ENCODE measurements at places on chromosomes 4 and X. TPM values are rescaled to one million over a fixed set of nuclear protein-coding genes. Genes with fewer than 3 reads are reported as not detected.

H2BW2 gene
- not detected for total RNA-seq

GSTCD gene
- 33.0 TPM for total RNA-seq

IL13RA1 gene
- 57.3 TPM for total RNA-seq

PRRG3 gene
- total RNA-seq: not detected

POU3F4 gene
- total RNA-seq: not detected

AWAT1 gene
- not detected for total RNA-seq

TEX11 gene
- 0.05 TPM for total RNA-seq

TIGD2 gene
- 11.1 TPM for total RNA-seq

SLC49A3 gene
- 4.3 TPM for total RNA-seq

MAGEA12 gene
- not detected for total RNA-seq

AFF2 gene
- total RNA-seq: 0.35 TPM

CNGA1 gene
- 3.9 TPM for total RNA-seq

LONRF3 gene
- 7.2 TPM for total RNA-seq

SOD3 gene
- 21.1 TPM for total RNA-seq

DNA sequence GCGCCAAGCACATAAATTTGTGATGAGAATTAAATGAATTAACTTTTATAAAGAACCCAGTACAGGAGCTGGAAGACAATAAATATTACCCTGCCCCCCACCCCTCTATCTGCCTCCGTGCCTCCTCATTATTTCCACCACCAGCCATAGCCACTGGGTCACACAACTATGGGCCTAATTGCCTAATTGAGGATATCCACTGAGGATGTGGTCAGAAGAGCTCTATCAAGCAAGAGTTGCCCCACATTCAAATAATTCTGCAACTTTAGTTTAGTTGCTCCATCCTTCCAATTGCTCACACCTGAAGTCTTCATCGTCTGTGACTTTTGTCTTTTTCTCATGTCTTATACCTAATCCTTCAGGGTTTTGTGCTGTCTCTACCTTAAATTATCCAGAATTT is 9.5 kb upstream of the CXCL8 start:
- no peak for DNase-seq

GRCh38 chrX:131633285-131633917 is 89.5 kb downstream of the OR13H1 start:
- peak; percentile 25 for DNase-seq

DNA sequence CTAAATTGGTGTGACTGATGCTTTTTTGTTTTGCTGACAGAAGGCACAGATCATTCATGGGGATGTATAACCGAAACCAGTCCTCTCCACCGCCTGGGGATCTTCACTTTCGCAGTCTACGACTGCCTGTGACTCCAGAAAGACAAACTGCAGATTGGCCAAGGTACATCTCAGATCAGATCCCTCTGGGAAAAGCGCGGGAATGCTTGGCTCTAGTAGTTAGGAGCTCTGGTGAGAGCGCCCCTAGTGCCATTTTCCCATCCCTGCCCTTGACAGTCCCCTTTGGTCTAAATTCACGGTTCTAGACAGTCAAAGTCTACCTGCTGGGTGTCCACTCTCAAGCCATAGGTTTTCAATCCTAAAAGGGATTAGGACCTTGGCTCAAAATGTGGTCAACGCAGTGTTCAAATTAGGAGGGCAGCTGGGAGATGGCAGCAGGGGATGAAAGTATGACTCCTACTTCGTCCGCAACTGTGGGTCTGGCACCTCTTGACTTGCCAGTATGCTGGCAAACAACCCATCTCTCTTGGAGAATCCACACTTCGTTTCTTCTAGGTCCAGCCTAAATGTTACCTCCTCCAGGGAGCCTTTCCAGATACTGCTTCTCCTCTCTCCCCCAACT is 6.9 kb upstream of the HAND2 start:
- no peak for DNase-seq

- DNase-seq: no peak
Measured at GRCh38 chrX:68717196-68717595, 69.7 kb downstream of the STARD8 start.

GRCh38 chr4:133592591-133592990 is 443.5 kb downstream of the PCDH10 start:
- DNase-seq: no peak

GRCh38 chr4:48891028-48891619 is 15.4 kb downstream of the OCIAD2 start:
- no peak for DNase-seq

- peak; percentile 34 for DNase-seq
Measured at GRCh38 chr4:138118270-138118669, 123.9 kb downstream of the SLC7A11 start.

DNA sequence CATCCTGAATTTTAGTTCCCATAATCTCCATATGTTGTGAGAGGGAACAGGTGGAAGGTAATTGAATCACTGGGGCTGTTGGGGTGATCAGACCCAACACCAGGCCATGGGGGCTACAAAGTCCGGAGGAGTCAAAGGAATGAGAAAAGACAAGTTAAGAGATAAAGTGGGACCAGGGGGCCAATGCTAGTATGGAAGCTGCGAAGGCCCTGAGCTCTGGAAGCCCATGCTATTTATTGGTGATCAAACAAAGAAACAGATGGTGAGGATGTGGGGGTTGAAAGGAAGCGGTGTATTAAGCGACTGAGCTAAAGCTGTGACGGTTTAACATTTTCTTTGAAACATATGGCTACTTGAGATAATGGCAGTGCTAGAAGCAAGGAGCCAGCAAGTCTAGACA is 132.8 kb downstream of the PDGFC start:
- no peak for DNase-seq

GRCh38 chrX:132639446-132639845 is 150.6 kb upstream of the MBNL3 start:
- no peak for DNase-seq

DNA sequence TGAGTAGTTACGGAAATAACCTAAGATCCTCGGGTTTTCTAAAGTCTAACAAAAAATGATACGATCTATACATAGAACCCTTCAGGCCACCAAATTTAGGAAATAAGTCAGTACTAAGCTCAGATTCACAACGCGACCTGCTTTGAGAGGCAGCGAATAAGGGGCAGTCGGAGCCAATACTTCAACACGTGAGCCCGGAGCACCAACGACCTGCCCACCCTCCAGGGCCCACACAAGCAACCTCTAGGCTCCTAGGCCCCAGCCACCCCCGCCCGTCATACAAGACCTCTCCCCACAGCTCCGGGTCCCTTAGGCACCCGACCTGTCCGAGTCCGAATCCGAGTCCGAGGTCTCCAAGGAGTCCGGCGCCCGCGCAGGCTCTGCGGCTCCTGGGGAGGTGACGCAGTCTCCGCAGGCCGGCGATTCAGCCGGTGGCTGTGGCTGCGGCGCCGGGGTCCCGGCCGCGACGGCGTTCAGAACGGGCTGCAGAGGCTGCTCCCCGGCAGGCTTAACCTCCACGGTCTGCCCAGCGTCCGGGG is 580 bp downstream of the NAF1 start:
- peak; percentile 13 for DNase-seq

GRCh38 chr4:169210504-169211118 is 60.1 kb downstream of the SH3RF1 start:
- DNase-seq: no peak

DNA sequence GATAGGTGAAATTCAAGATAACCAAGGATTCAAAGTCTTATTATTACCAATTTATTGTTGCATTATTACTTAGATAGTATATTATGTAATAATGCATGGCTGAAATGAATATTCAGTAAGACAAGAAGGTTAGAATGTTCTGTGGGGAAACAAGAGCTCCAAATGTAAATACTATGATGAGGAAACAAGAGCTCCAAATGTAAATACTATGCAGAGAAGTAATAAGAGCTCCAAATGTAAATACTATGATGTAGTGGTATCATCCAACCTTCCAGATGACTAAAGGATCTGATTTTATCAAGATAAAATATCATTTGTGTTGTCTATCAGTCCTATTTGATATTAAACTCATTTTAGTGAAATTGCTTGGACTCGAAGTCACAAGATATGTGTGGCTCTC is 82.2 kb upstream of the PCDH18 start:
- no peak for DNase-seq

- DNase-seq: peak; percentile 22
Measured at GRCh38 chrX:107014936-107015335, 14.9 kb upstream of the MORC4 start.

DNA sequence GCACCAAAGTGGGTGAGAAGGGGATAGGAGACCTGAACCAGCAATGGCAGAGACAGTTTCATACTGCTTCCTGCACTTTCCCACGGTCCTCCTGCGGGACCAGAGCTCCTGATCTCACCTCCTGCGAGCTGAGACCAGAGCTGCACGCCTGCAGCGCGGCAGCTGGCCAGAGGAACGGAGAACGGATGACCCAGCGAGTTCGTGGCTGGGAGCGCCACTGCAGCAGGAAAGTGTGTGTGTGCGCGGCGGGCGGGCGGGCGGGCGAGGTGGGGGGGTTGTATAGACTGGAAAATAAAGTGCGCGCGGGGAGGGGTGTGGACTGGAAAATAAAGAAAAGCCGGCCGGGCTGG is 16.5 kb downstream of the MCF2 start:
- no peak for DNase-seq

DNA sequence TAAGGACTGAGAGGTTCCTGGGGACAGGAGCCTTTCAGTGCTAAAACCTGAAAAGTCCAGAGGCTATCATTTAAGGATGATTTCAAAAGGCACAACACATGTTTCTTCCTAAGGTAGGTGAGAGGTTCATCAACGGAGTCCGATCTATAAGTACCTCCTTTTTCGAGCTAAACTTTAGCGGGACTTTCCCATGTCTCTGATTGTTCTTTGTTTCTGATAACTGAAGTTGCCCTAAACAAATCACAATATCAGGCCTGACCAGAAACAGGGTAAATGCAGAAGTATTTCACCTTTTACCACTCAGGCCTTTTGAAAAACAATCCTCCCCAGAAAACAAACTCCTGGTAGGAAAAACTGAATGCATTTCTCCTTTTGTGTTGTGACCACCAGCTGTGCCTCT is 17.6 kb downstream of the PIR start:
- DNase-seq: no peak

DNA sequence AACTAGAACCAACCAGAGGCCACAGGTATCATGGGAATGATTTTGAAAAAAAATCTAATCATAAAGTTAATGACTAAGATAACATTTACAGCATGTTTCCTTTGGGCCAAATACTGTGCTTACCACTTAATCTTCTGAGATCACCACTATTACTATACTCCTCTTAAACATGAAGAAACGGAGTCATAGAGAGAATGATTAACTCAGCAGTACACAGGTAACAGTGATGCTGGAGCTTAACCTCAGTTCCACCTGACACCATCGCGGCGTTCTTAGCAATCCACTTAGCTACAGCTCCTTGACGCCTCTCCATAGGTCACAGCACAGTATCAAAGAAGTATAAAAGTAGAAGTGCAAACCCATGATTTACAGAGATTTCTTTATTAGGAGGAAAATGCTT is 592.6 kb upstream of the SLIT2 start:
- peak; percentile 80 for DNase-seq

GRCh38 chrX:154408659-154409221 is 314 bp downstream of the DNASE1L1 start:
- no peak for DNase-seq

GRCh38 chrX:76076124-76076523 is 96.7 kb upstream of the PBDC1 start:
- DNase-seq: no peak

- DNase-seq: no peak
Measured at GRCh38 chr4:98932539-98932938, 3.6 kb upstream of the EIF4E start.

GRCh38 chr4:126718136-126718535 is 914.6 kb upstream of the INTU start:
- DNase-seq: no peak

- no peak for DNase-seq
Measured at GRCh38 chrX:63738696-63739095, 46.3 kb downstream of the ARHGEF9 start.

DNA sequence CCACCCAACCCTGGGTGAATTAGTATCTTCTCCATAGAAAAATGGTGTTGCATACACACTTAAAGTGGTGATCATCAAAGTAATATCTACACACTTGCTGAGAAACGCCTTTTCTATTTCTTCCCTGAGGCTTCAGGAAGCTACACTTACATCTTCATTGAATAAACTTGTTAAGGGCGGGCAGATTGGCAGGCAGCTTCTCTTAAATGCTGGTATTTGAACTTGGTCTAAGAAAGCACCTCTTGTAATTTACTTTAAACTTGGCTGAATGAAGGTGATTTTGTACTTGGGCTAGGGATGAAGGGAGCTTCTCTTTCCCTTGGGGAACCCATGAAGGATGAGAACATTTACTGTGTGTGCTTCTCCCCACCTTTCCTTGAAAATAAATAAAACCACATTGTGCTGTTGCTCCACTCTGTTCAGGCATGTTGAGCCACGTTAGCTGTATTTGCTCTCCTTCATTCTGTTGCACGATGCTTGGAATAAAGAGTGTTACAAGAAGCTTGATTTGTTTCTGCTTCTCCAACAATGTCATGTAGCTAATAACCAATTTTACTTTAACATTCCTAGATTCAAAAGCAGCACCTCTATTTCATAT is 430.1 kb downstream of the ANKRD50 start:
- DNase-seq: no peak

GRCh38 chr4:186839122-186840037 is 115.7 kb upstream of the FAT1 start:
- DNase-seq: peak; percentile 70

DNA sequence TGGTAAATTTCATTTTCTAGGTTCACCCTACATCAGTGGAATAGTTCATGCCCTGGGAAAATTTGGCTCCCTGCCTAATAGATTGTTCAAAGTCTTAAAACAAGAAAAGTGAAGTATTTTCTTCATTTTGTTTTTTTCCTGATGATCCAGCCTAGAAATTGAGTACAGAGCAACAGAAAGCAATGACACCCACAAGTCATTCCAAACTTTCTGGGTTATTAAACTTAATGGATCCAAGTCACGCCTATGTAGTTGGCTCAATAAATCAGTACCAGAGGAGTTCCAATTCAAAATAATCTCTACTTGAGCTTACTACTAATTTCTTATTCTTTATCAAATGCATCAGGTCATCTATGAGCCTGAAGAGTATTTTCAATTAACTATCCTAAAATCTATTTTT is 937.6 kb upstream of the SLIT2 start:
- peak; percentile 15 for DNase-seq

- DNase-seq: no peak
Measured at GRCh38 chr4:47538825-47539154, 53.7 kb downstream of the ATP10D start.

GRCh38 chrX:24528605-24529004 is 63.5 kb downstream of the PDK3 start:
- DNase-seq: no peak

DNA sequence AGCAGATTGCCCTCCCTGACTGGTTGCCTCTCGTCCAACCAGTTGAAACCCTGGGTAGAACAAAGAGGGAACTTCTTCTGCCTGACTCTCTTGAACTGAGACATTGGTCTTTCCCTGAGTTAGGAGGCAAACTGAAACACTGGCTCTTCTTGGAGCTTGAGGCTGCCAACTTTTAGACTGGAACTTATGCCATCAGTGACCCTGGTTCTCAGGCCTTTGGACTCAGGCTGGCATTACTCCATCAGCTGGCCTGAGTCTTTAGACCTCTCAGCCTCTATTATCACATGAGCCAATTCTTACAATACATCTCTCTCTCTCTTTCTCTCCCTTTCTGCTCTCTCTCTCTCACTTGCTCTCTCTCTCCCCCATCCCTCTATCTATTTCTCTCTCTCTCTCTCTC is 86.4 kb downstream of the EMCN start:
- no peak for DNase-seq
